Fibroblast of the aortic adventitia (primary cell): ENCODE measurements at places on chromosomes 4 and X. TPM values are rescaled to one million over a fixed set of nuclear protein-coding genes. Genes with fewer than 3 reads are reported as not detected.

CYBB gene
- total RNA-seq = not detected in 2 replicates

GRCh38 chr4:19381068-19381467 is 870.6 kb upstream of the SLIT2 start:
- DNase-seq = peak; percentile 70

DCAF8L2 gene
- not detected in 2 replicates for total RNA-seq

DNA sequence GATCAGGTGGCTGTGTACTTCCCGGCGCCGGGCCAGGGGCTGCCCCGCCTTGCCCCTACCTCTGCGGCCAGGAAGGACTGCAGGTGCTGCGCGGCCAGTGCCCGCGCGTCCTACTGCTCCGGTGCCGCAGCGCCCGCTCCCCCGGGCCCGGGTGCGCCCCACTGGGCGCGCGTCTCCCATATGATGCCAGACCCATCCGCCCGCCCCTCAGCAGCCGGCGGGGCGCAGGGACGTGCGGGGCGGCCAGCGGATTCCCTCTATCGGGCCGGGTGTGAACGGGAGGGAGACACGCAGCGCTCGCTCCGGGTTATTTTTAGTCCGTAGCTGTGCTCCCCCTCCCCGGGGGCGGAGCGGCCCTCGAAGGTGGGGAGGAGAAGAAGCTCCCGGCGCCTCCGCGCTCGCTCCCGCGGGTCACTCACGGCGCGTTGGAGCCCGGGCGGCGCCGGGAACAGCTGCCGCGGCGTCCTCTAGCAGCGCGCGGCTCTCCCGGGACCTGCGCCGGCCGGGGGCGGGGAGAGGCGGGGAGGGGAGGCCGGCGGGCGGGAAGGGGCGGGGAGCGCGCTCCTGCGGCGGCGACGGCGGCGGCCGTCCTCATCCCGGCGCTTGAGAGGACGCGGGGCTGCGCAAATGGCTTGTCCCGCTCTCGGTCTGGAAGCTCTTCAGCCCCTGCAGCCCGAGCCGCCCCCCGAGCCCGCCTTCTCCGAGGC is 103.6 kb downstream of the UCHL1 start:
- peak; percentile 29 for DNase-seq

SPACA5 gene
- total RNA-seq = not detected in 2 replicates
